ENCODE measurements at places on chromosomes 11 and 22.

GRCh38 chr22:49953680-49954344 lies 6.8 kb upstream of the PIM3 start:
- DNase-seq: no peak

GRCh38 chr11:76788661-76789442 lies 5.7 kb downstream of the TSKU start:
- DNase-seq: no peak

DNA sequence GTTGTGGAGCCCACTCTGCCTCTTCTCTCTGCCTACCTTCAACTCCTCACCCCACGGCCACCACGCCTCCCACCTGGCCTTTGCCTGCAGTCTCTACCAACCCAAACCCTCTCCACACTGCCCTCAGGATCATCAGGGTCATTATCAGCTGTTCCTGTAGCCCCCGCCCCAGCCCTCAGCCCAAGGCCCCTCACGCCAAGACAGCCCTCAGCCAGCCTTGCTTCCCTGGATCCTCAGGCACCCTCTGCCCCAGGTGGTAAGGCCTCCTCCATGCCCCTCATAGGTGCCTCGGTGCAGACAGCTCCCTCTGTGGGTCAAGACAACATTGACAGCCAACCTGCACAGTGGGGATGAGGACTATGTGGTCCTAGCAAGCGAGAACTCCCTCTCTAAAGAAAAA lies 1.7 kb downstream of the SBF1 start:
- DNase-seq: peak; percentile 59

GRCh38 chr11:95404370-95404769 lies 173.4 kb upstream of the SESN3 start:
- DNase-seq: no peak

- no peak for DNase-seq
Observed at GRCh38 chr11:79167510-79168188, 273.2 kb downstream of the TENM4 start.

- no peak for DNase-seq
Observed at GRCh38 chr11:13007182-13008060, 1.7 kb upstream of the RASSF10 start.

DNA sequence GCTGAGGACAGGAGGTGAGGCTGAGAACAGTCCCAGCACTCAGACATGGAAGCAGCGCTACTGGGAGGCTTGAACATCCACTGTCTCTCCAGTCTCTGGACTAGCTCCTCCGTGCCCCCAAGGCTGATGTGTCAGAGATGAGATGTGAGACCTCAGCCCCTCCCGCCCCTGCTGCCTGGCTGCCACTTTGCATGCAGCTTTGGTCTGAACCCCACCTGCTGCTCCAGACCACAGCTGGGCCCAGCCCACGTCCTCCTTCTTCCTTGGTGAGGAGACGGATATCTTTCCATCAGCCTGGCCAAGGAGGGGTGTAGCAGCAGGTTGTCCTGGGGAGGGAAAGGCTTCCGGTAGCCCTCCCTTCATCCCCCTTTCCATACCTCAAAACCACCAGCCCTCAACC lies 148.0 kb upstream of the B3GAT1 start:
- DNase-seq: no peak

- no peak for DNase-seq
Observed at GRCh38 chr22:10781571-10782403, 4746.2 kb upstream of the OR11H1 start.

GRCh38 chr22:21936151-21936775 lies 16.4 kb downstream of the PPM1F start:
- DNase-seq: no peak

DNA sequence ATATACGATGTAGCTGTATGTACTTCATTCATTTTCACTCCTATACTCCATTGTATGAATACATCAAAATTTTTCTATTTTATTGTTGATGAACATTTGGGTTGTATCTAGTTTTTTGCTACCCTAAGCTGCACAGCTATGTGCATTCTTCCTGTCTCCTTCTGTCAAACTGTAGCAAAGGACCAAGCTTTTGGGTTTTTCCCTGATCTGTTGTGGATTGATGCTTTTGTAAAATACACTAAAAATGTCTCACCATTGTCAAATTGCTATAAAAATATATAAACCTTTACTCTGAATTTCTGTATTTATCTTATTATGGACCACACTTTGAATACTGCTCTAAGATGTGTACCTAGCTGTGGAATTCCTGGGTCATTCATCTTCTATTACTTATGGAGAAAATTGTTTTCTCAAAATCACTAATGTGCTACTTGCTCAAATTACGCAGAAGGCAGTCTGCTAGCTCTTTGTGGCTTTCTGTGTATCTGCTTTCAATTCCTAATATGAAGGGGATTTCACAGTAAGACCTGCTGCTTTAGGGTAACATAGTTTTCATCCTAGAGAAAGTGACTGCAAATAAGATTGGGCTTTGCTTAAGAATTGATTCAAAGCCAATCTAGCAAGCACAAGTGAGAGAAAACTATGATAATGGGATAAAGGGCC lies 123.4 kb downstream of the CYP2R1 start:
- no peak for DNase-seq

- DNase-seq: no peak
Observed at GRCh38 chr11:112277941-112278340, 17.3 kb upstream of the PLET1 start.

GRCh38 chr11:14764579-14765527 lies 121.2 kb downstream of the PDE3B start:
- peak; percentile 25 for DNase-seq

- DNase-seq: no peak
Observed at GRCh38 chr11:61599968-61600710, 19.3 kb upstream of the SYT7 start.

DNA sequence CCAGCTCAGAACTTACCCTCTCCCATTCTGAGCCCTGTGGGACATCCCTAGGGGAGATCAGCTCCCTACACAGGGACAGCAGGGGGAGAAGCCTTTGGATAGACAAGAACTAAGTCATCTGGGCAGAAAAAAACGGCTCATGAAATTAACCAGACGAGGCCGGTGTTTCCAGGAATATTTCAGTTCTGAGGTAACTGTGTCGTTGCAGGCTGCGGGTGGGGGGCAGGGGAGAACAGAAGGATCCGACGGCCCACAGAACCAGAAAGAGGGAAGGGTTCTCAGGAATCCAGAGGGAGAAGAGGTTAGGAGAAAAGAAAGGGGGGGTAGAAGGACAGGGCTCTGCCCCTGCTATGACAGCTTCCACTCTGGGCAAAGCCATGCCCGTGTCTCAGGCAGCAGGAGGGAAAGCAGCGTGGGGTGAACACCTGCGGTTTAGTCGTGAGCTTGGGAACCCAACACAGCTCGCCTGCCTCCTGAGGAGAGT lies 3.6 kb downstream of the CLCF1 start:
- no peak for DNase-seq

DNA sequence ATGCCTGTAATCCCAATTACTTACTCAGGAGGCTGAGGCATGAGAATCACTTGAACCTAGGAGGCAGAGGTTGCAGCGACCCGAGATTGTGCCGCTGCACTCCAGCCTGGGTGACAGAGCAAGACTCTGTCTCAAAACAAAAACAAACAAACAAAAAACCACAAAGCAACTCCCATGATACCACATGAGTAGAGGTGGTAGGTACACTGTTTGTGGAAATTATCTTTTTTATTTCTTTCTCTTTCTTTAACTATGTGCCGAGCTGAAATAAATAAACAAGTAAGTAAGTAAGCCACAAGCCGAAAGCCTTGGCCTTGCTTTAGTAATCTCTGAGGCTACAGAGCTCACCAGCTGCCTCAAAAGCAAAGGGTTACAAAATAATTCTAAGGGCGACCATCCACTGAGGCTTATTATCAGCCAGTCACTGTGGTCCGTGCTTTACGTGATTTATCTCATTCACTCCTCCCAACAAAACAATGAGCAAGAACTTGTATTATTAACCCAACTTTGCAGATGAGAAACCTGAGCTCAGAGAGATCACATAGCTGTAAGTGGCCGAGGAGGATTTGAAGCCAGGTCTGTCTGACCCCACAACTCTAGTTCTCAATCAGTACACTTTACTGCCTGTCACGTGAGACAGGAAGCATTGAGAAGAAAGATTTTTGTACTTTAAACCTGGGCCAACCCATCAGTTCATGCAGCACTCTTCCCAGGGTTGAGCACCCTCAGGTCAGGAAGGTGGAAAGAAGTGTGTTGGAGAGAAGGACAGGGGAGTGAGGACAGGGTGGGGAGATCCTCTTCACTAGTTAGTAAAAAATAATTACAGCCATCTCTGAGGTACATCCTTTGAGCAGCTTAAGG lies 69.8 kb upstream of the MTMR2 start:
- no peak for DNase-seq

DNA sequence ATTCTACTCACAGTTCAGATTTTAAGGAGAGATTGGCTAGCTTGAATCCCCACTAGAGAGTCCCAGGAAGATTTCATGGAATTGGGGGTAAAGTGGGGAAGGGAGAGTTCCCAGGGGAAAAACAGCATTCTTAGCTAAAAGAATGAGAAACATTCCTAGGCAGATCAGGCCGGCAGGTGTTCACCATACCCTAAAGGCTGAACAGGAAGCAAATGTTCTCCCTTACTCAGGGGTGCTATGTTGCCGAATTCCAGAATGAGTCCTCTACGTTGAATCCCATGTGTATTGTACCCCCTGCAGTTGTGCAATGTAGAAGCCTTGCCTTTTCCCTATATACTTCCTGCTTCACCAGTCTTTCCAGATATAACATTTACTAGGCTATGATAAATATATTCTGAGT lies 135.2 kb upstream of the NCAM1 start:
- no peak for DNase-seq

DNA sequence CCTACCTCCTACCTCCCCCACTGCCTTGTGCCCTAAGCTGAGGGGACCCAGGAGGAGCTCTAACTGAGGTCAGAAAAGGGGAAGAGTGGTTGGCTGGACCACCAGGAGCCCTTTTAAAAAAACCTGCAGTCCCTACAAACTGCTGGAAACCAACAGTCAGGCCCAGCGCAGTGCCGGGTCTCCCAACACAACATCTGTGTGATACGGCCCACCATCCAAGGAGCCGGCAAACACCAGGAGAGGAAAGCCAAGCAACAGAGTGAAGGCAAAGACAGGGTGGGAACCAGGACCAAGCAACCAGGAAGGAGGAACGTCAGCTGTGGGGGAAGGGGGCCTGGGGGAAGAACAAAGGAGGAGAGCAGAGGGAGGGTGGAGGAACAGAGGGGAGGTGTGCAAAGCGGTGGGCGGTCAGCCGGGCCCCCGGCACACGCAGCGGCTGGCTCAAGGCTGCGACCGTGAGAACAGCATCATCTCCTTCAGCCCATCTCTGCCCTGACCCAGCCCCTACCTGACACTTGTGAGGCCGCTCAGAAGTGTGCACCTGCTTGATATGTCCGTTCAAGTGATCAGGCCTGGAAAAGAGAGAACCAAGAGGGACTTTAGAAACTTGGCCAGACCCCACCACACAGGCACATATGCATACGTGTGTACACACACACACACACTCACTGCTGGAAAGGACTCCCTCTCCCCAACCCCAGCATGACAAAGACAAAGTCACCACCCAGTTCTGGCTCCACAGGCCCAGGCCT lies 3.6 kb downstream of the PATZ1 start:
- no peak for DNase-seq

GRCh38 chr11:84437071-84437980 lies 1151.2 kb upstream of the CCDC90B start:
- no peak for DNase-seq

- DNase-seq: no peak
Observed at GRCh38 chr11:72411623-72412419, 22.5 kb downstream of the CLPB start.

DNA sequence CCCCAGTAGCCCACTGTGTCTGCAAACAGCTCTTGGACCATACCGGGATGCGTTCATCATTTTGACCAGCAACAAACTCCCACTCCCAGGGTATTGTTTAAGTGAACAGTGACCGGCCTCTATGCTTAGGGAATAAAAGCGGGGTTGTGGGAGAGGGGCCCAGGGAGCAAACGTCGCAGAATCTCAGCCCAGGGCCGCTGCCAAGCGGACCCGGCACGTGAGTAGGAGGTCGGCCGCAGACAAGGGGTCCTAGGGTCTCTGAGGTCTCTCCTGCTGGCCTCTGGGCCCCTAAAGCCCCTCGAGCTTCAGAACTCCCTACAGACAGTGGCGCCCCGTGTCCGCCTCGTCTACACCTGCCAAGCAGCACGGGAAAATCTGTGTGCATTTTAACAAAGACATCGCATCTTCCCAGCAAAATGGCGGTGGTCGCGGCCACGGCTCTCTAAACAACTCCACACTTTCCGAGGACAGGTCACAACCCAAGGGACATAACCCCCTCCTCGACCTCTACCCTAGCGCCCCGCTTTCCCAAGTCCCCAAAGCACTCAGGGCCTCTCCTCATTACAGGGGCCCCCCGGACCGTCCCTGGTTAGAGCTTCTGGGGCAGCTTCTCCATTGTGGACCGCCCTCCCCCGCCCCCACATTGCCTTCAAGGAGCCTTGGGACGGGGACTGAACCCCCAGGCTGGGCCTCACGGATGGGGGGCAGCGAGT lies 3.9 kb upstream of the GCAT start:
- DNase-seq: no peak

GRCh38 chr11:31802990-31803812 lies 7.9 kb downstream of the PAX6 start:
- no peak for DNase-seq

- peak; percentile 52 for DNase-seq
Observed at GRCh38 chr11:64489831-64490441, 101.1 kb upstream of the SLC22A12 start.

DNA sequence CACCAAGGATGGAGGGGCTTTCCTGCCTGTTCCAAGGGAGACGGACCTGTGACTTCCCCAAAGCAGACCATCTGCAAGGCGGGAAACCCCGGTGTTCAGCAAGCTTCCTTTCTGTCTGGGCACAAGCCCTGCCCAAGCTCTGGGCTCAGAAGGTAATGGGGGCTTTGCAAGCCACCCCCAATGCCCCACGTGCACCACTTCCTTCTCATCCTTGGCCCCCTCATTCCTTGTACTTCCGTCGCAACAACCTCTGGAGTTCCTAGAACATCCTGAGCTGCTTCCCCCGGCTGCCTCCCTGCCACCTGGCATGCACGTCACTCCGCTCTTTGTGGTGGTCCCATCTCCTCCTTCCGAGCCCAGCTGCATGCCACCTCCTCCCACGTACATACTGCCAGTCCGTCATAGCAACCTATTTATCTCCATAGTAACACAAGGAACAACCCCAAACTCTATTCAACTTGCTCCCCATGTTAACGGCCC lies 3.9 kb downstream of the MYEOV start:
- DNase-seq: no peak

GRCh38 chr22:20194681-20195593 lies 44.1 kb upstream of the CCDC188 start:
- DNase-seq: no peak

GRCh38 chr11:109041876-109042275 lies 377.0 kb downstream of the DDX10 start:
- no peak for DNase-seq

GRCh38 chr11:45961751-45962240 lies 39.3 kb downstream of the LARGE2 start:
- DNase-seq: no peak

DNA sequence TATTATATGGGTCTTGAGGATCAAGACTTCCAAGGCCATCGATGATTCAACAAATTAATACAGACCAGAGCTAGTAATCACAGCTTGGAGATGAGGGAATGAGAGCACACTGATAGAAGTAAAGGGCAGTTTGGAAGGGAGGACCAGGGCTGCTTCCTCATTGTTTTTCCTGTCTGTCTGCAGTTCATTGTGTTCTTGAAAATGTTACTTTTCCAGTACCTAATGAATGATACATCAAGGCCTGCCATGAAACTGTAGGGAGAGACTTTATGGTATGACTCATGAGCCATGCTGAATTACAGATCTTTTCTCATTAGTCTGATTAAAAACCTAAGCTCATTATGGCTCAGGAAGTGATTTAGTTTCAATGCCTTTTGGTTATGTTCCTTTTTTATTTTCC lies 855.6 kb downstream of the KCNA4 start:
- no peak for DNase-seq

Data from stimulated activated CD4-positive, alpha-beta T cell treated with anti-CD3 and anti-CD28 coated beads, Interleukin-1b, Interleukin-23, amount 100 ng/mL, for 48 hours (primary cell).